Activated CD8-positive, alpha-beta memory T cell treated with anti-CD3 and anti-CD28 coated beads for 4 hours (primary cell): ENCODE measurements at places on chromosomes 11 and 22.

- DNase-seq = no peak
Measured at GRCh38 chr22:42720263-42721044, at the start of gene A4GALT. Gene A4GALT (minus strand): TSS chr22:42720870. CDS start chr22:42693951, 26,919 bp downstream.

DNA sequence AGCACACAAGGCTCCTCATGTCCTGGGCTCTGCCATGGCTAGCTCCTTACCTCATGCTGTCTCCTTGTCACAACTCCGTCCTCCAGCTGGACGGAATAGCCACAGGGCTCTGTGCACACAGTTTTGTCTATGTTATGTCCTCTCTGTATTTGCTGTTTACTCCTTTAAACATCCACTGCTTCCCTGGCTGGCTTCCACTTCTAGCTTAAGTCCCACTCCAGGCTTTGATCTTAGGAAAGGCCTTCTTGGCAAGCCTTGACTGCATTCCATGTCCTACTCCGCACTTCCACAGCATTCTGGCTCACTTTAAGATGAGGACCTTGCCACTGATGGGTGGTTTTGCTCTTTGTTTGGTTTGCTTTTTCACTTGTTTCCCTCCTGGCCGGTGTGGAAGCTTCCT is 22.9 kb upstream of the ROBO3 start:
- DNase-seq = no peak

- DNase-seq = no peak
Measured at GRCh38 chr22:48819961-48820360, 1007.7 kb downstream of the BRD1 start.

- DNase-seq = no peak
Measured at GRCh38 chr11:72703267-72704008, 29.2 kb upstream of the PDE2A start.

- no peak for DNase-seq
Measured at GRCh38 chr11:69055598-69056516, 7.1 kb downstream of the TPCN2 start.

GRCh38 chr11:102914238-102915043 is 39.7 kb upstream of the MMP12 start:
- no peak for DNase-seq

DNA sequence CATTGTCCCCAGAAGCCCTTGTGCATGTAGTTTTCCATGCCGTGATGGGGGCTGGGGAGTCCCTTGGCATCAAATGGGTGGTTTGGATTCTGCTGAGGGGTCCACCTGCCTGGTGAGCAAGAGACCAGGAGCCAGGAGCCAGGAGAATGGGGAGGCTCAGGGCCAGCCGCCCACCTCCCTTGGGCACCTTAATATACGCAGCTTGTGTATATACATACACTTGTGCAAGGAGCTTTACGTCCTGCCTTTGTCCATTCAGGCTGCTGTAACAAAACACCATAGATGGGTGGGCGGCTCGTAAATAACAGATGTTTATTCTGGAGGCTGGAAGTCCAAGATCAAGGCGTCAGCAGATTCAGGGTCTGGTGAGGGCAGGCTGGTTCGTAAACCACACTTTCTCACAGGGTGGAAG is 62.5 kb downstream of the SMIM38 start:
- DNase-seq = no peak

DNA sequence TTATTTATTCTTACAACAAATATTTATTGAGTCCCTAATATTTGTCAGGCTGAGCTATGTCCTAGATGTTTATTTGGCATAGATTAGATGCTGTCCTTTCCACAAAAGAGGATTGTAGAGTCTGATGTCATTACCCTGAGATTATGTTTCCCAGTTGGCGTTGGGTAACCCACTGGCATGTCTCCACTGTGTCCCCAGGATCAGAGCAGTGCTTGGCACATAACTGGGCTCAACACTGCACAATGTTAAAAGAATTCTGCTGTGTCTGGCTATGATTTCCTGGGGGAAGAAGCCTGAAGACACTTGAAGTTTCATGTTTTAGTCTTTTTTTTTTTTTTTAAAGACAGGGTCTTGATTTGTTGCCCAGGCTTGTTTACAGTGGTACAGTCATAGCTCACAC is 4.0 kb downstream of the RCN1 start:
- DNase-seq = no peak

DNA sequence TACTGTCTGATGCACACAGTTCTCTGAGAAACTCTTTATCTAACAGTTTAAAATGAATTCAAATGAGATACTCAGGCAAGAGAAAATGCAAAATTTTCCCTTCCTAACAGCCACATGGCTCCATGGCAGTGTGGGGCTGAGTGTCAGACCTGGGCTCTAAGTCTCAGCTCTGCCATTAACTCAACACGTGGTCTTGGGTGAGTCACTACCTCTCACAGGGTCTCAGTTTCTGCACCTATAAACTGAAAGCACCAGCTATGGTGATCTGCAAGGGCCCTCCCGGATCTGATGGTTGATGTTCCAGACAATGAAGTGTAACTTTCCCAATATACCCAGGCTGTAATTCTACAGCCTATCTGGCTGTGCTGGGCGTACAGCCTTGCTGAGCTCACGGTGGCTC is 70.5 kb downstream of the KCNC1 start:
- DNase-seq = no peak

DNA sequence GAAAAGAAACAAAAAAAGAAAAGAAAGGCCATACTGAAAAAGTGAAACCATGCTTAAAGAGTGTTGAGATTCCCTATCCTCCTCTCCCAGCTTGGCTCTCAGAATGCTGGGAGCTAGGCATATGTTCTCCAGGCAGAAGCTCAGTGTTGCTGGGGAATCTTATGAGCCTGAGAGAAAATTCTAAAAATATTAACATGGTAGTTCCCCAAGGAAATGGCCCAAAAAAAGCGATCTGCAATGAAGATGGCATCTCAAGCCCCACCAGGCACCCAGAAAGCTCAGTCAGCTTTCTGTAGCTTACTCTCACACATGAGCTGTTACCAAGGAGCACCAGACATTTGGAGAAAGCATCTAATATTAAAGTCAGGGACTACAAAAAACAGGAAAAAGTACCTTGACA is 94.5 kb downstream of the CD44 start:
- DNase-seq = no peak

DNA sequence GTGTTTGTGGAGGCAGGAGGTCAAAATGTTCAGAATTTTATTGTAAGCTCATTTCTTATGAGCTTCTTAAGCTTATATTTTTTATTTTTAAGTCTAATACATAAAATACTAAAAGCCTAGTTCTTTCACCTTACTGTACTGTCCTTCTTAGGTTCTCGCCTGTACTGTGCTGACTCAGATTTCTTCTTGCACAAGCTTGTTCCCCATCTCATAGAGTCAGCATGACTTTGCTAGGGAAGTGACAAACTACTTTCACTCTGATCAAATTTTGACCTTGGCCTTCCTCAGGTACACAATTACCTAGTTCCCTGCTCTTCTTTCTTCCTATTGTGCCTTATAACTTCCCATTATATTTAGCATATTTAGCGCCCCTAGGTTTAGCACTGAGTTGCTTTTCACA is 81.5 kb downstream of the STK33 start:
- DNase-seq = no peak

DNA sequence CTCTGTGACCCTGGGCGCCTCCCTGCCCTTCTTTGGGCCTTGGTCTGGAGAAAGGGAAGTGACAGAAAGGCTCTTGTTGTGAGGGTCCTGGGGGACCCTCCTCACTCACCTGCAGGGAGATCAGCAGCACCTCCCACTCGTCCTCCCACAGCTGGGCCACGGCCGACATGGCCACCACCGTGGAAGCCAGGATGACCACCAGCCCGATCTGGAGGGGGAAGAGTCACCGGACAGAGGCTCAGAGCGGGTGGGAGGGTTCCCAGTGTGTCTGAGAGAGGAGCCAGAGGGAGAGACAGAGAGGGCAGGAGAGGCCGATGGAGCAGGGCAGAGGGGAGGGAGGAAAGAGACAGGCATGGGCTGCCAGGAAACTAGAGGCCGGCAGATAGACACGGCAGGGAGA is 16.8 kb upstream of the KLHL35 start:
- no peak for DNase-seq

- peak; percentile 56 for DNase-seq
Measured at GRCh38 chr11:112280268-112281126, 19.8 kb upstream of the PLET1 start.

GRCh38 chr22:20647586-20648305 is 126.2 kb upstream of the SERPIND1 start:
- DNase-seq = no peak

DNA sequence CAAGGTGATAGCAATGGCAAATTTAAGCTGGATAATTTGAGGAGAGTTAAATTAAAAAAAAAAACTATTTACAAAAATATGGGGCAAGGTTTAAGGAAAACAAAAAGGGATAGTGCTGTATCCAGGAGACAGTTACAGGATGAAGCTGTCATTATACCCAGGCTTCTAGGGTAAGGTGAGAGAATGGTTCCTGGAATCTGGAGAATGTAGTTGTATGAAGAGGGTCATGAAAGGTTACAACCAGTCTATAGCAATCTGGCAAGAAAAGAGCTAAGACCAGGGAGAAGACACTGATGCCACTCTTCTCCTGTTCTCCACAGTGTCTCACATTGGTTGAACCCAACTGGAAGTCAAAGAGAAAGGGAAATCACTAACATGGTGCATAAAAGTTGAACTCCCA is 144.9 kb downstream of the SOX6 start:
- DNase-seq = no peak

GRCh38 chr11:13016415-13016814 is 7.3 kb downstream of the RASSF10 start:
- DNase-seq = no peak

DNA sequence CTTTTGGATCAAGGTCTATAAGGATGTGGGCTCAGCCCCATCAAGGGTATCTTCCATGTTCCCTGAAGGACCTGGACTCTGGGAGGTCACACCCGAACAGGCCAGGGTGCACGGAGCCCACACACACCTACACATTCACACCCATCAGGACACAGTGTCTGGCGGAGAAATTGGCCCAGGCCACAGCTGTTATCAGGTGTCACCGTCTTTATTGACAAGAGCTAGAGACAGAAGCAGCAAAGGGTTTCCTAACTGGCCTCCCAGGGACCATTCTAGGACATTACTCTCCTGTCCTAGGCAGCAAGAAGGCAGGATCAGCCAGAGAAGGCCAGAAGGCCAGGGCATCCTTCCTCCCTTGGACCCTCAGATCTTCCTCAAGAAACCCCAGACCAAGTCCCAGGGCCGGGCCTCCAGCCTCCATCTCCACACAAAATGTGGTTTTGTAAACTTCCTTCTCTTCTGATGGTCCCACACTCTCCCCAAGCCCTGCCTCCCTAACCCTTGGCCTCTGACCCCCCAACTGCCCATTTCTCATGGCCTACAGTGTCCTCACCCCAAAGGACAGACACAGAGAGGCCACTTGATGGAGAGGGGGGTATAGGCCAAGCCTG is 8.1 kb downstream of the SSTR3 start:
- DNase-seq = no peak

- DNase-seq = no peak
Measured at GRCh38 chr11:16817351-16817750, 78.9 kb downstream of the C11orf58 start.

DNA sequence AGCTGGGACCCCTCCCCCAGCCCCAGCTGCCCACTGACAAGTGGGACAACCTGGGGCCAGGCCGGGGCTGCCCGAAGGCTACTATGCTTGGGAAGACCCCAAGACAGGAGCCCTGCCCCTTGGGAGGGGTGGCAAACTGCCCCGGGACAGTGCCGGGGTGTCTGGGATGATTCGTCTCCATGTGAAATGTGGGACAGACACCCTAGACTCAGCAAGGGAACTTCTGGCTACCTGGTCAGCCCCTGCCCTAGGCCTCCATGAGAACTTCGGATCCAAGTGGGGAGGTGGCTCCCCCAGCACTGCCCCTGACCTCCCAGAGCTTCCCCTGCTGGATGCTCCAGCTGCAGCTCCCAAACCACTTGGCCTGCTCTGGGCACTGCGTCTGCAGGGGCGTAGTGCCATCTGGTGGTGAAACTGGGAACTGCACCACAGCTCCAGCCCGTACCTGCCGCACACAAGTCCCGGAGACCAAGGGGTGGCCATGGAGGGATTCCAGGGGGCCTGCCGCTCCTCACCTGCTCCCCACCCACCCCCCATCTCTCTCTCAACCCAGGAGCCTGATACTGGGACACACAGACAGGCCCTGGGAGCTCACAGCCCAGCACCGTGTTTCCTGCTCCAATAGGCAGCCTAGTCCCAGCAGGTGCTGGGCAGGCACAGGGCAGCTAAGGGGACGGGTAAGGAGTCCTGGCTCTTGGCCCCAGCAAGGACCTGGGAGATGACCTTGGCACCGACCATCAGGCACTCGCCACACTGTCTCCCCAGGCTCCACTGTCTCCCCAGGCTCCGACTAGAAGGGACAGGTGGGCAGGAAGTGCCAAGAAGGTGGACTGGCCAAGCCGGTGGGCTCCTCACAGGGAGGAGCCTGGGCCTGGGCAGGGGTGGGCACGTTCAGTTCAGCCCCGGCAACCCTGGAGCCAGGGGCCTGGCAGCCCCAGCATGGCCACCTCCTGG is 194.1 kb downstream of the IGLL1 start:
- peak; percentile 64 for DNase-seq

DNA sequence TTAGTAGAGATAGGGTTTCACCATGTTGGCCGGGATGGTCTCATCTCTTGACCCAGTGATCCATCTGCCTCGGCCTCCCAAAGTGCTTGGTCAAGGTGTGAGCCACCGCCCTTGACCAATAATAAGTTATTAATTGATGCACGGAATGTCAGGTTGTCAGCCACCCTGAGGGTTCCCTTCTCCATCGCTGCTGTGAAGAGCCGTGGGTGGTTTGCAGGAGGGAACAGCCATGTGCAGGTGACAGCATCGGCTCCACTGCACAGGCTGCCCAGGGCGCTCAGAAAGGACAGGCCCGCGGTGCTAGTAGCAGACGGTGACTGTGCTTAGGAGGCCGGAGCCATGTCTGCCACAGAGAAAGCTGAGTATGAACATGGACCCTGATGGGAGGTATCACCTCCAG is 814.0 kb downstream of the BRD1 start:
- DNase-seq = no peak

GRCh38 chr11:132544007-132544406 is 988.3 kb downstream of the OPCML start:
- no peak for DNase-seq

DNA sequence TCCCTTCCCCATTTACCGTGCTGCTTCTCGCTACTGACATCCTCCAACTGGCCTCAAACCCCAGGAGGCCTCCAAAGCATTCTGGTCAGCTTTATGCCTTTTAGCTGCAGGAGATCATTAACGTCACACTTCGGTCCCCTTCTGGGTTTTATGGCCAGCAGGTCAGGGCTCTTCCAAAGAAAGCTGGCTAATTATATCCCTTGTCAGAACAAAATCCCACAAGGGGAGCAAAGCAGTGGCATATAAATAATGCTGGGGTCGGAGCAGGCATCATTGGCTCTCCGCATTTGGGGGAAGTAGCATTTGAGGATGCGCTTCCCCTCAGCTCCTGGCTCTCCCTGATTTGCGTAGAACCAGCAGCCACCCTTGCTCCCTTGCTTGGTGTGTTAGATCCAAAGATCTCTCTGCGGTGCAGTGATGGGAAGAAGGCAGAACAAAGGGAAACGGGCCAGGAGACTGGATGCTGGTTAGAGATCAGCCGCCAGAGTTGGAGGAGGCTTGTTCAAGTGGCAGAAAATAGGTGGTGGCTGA is 117.4 kb downstream of the DBX1 start:
- no peak for DNase-seq

- DNase-seq = no peak
Measured at GRCh38 chr22:17410576-17410975, 41.3 kb downstream of the CECR2 start.
